ENCODE measurements at places on chromosomes 5 and 9.

GRCh38 chr5:10018201-10019069, 231.3 kb downstream of the ATPSCKMT start:
- DNase-seq, result no peak

- DNase-seq, result no peak
These were observed 3.0 kb downstream of the GOLM1 start for GRCh38 chr9:86096386-86096785.

DNA sequence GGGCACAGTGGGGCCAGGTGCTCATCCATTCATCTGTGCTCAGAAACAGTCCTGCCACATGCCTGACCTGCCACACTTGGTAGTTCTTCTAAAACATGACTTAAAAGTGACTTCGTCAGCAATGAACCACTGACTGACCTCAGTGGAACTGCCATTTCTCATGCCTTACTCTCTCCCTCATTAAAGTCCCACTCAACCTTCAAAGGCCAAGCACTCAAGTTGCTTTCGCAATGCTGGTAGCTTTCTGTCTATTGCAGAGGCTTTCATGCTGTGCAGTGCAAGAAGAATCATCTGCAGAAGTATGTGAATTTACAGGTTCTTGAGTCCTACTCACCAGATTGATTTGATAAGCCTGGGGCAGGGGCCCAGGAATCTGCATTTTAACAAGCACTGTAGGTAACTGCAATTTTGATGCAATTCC, 23.9 kb downstream of the B4GALT1 start:
- DNase-seq, result no peak

GRCh38 chr5:91849069-91849468, 466.0 kb upstream of the ARRDC3 start:
- DNase-seq, result no peak

GRCh38 chr5:158977642-158978041, 122.1 kb downstream of the EBF1 start:
- DNase-seq, result no peak

DNA sequence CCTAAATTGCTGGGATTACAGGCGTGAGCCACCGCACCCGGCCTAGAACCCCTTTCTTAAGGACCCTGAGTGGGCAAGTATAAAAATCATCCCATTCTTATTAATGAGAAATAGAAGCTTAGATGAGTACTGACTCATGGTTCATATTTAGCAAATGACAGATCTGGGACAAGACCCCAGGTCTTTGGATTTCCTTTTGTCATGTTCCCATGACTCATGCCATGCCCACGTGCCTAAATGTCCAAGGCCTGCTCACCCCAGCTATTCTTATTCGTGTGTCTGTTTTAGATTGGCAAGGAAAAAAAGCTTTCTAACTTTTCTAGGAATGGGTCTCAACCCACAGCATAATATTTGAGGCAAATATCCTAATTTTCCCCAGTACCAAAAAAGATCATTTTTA, 57.7 kb upstream of the RPS23 start:
- DNase-seq, result no peak

DNA sequence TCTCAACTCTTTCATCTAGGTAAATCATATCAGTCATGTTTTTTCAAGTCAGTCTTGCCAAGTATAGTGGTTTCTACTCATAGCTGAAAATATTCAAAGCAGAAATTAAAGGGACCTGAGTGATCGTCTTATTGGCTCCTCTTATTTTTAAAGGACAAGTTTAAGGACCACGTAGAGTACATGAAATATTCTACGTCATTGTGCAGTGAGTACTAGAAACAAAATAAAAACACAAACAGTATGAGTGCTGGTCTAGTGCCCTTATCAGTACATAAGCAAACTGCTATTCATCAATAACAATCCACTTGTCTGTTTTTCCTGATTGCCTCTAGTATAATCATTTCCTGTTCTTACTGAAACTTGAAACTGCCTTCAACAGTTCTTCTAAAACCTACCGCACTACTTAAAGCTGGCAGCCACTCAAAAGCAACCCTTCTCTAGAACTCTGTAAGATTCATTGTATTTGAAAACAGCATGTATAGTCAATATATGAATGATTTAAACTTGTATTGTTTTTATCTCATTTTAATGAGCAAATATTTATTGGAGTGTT, 853.7 kb downstream of the TAF11L14 start:
- DNase-seq, result no peak

GRCh38 chr9:70439991-70440706, 25.7 kb upstream of the KLF9 start:
- DNase-seq, result no peak

DNA sequence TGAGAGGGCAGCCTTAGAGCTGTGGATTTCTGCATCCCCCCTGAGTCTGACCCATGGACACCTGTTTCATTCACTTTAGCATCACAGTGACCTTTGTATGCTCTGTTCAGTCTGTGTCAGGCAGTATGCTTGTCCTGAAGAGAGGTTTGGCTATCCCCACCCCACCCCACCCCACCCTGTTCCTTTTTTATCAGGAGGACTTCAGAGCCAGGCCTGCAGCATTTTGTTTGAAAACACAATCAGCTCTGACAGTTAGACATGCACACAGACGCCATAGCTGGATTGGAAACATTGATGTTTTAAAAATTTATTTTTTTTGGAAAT, 142.2 kb downstream of the NTRK2 start:
- no peak for DNase-seq

DNA sequence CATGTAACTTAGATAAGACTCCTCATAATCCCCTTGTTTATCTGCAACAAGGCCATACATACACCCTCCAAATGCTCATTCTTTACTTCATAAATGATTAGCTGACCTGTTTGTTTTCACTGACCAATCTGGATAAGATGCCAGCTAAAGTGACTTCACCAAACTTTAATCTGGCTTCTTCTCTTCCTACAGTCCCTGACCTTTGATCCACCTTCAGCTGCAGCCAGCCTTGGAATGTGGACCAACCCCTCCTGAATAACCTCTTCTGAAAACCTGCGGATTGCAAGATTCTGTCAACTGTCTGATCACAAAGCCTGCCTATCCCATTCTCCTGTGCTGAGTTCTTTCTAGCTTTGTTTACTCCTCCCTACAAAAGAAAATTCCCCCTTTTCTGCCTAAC, 476.8 kb downstream of the LRRC70 start:
- DNase-seq, result no peak

DNA sequence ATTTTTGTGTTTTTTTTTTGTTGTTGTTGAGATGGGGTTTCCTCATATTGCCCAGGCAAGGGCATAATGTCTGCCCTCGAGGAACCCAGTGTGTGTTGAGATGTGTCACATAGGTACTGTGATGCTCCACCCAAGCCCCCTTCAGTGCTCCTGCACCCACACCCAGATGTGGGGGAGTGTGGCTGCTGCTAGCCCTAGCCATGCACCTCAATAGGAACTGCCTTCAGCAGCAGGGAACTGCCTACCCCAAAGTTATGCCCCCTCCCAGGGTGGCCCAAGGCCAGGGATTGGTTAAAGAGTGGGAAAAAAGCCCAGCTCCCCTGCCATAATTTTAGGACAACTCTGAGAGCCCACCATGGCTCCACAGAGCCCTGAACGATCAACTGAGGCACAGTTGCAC, 33.3 kb upstream of the EPB41L4B start:
- DNase-seq, result no peak

GRCh38 chr5:24094081-24094679, 550.6 kb downstream of the CDH10 start:
- no peak for DNase-seq

DNA sequence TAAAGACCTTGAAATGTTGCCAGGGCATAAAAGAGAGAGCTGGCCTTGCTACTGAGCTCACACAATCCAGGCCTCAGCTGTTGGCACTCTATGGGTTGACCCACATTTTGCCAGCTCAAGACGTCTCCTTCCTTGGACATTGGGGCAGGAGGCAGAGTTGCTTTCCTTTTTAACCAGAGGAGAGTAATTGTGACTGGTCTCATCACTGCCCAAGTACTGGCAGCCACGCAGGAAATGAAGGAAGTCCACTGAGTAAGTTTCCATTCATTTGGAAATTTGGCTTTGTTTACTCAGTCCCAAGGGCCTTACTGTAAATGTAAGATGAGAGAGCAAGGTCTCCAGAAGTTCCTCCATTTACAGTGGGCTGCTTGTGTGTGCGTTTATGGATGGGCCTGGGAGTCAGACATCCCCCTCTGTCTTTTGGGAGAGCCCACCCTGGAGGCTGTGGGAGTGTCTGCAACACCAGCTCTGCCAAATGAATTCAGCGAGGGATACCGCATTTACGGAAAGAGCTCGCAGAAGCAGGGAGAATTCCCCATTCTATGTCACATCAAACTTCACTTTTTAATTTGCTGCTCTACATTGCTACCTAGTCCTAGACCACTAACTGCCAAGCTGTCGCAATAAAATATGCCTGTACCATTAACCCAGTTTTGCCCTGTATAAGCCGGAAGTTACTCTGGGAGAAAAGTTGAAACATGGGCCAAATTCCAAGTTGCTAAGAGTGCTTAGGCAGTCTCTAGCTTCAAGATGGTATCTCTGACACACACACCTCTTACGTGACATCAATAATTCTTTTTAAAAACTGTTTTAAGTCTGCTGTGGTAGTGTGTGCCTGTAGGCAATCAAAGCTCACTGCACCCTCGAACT, 24.5 kb upstream of the PDZD2 start:
- DNase-seq, result no peak

DNA sequence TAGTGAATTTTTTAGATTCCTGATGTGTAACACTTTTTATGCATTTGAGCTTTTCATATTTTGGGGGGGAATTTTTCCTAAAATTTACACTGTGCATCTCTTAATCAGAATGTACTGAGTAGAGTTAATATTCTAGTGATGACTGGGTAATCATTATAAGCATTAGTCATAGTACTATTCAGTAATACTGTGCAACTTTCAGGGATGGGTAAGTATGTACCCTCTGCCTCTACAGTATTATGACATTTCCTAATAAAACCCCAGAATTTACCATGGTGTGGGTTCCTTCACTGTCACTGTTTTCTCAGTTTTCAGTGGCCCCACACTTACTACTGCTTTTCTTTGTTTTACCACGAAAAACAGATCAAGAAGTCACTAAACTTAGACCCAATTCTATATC, 2.8 kb upstream of the CMYA5 start:
- no peak for DNase-seq

- DNase-seq, result no peak
These were observed 76.9 kb upstream of the SPATA31D4 start for GRCh38 chr9:81851340-81851739.

Data from stimulated activated CD8-positive, alpha-beta memory T cell treated with anti-CD3 and anti-CD28 coated beads, Interleukin-15, amount 100 ng/mL, for 24 hours (primary cell).